ENCODE measurements at places on chromosomes 3 and 15. TPM values are rescaled to one million over a fixed set of nuclear protein-coding genes. Genes with fewer than 3 reads are reported as not detected.

DNA sequence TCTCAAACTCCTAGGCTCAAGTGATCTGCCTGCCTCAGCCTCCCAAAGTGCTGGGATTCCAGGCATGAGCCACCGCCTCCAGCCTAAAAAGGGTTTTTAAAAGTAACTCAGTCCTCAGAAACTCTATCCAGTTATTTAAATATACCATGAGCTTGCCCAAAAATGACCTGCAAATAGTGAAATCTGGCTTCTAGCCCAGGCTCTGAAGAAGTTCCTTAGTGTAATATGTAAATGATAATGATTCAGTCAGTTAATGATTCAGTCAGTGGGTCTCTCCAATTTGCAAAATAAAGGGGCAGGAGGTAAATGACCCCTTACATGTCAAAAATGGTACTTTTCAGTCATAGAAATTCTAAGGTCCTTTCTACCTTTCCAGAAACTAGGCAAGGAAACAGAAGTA, 28.8 kb downstream of the LRRC2 start:
- DNase-seq = no peak

DNA sequence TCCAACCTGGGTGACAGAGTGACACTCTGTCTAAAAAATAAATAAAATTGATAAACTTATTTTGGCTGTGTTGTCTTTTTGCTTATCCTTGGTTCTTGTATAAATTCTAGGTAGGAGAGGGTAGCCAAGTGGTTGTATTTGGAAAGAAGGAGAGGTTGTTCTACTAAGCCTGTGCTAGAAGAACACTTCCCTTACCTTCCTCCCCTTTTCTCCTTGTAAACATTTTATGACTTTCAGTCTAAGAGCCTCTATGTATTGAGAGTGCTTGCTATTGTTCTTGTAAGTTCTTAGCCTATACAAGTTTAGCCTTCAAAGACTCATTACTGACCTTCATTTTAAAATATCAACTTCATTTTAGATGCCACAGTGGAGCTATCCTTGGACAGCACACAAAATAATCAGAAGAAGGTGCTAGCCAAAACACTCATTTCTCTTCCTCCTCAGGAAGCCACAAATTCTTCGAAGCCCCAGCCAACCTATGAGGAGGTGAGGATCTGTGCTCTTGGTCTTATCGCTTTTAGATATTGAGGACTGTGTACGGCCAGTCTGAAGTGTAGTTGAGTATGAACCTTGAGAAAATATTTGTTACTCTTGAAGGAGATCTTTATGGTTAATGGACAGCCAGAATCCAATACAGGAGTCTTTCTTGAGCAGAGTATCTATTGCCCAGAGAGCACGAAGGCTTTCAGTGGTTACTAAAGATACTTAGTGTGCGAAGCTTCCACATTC, 22.1 kb downstream of the SNX1 start:
- no peak for DNase-seq

- DNase-seq = peak; percentile 3
These were observed 112.5 kb downstream of the ADAMTS9 start for GRCh38 chr3:64575211-64575844.

DNA sequence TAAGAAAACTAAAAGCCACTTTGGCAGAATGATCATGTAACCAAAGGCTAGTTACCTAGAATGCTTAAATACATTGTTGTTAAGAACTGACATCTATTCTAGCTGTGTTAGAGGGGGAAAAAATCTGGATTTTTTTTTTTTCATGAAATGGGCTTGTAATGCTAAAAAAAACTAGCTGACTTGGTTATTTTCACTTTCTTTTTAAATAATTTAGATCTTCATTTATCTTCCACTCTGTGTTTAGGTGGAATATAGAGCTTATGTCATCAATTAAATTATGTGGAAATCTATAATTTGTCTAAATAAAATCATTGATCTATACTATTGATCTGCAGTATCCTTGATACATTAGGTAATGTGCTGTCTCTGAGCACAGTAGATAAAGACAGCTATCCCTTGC, 217.4 kb downstream of the TCF12 start:
- no peak for DNase-seq

DNA sequence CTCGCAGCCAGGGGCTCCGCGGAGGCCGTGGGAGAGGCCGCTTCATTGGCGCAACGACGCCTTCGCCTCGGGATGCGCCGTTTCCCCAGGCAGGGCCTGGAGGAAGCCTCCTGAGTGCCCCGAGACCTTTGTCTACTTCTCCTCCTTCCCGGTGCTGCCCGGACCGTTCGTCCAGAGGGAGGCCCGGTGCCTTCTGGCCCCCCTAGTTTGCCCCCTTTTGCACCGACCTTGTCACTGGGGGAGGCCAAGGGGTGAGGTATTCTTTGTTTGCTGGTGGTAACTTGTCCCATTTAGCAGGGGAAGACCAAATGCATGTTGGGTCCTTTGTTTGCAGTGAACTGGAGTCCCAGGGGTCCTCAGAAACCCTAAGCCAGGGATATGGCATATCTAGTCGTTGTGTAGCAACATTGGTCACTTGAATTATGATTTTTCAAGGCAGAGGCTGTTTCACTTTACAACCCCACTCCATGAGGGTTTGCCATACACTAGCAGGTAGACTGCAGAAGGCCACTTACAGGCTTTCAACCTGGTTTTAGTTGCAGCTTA, 615 bp downstream of the DHX30 start:
- DNase-seq = peak; percentile 7

The RBP2 gene
- total RNA-seq = not detected

The CD200R1 gene
- not detected for total RNA-seq

The CLEC3B gene
- 0.37 TPM for total RNA-seq
